AG09319 (cell line): ENCODE measurements at places on chromosomes 4 and X.

DNA sequence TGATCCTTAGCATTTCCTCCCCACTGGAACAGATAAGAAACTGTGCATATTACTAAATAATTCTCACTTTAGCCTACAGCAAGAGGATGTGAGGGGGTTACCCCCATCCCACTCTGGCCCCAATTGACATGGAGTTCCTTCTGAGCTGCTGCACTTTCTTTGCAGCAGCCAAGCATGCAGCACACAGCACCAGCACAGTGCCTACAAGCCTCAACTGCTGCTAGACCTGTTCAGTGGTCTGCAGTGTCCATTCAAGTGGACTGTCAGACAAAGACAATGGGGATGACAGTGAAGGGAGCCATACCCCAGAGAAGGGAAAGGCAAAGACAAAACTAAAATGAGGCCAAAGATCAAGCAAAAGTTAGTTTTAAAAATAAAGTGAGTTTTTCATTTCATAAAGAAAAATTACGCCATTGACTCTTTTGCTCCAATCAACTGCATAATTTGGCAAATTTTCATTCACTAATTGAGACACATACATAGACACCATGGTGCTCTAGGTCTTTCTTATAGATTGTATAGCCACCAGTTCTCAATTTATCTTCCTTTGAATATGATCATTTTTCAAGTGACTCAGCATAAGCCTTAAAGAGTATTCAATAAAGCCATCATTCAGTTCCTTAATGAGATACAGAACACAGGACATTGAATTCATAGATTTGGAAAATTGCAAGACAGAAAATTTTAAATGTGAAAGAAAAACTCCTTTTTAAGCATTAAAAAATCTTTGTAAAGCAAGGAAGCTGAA, 410.6 kb downstream of the HNRNPD start:
- DNase-seq = no peak

- no peak for DNase-seq
Measured at GRCh38 chr4:152166567-152166966, 369.3 kb downstream of the FBXW7 start.

DNA sequence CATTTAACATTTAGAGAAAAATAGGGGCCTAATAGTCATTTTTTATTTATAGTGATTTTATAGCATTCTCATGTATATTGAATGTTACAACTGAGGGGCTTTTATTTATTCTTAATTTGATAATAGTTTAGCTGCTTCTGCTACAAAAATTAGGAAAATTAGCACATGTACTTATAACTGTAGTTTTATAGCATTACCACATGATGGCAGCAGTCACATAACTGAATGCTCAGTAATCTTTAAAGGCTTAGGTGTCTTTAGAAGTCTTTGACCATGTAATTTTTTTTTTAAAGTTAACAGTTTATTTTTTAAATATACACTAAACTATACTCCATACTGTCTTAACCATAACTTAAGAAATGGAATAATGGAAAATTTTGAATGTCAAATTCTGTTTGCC, 136.6 kb downstream of the STAG2 start:
- DNase-seq = peak; percentile 3

DNA sequence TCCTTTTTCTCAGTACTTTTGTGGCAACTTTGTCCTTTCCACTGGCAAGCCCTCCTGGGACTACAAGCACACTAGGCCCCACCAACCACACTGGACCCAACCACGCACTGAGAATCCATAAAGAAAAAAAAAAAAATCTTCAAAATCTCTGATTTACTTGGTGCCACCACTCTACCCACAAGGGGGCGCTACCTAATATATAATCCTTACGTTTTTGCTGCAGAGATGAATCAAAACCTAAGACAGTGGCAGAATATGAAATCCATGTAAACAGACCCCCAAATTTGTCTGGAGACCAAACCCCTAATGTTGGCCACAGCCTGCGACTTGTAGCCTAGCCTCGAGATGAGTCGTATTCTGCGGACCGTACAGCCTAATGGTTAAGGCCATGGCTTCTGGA, 63.5 kb upstream of the ARHGAP36 start:
- no peak for DNase-seq

GRCh38 chr4:20176881-20177280, 74.8 kb upstream of the SLIT2 start:
- no peak for DNase-seq

- DNase-seq = peak; percentile 65
Measured at GRCh38 chr4:98929341-98930267, 671 bp upstream of the EIF4E start.

- peak; percentile 19 for DNase-seq
Measured at GRCh38 chrX:118552121-118552900, 56.7 kb downstream of the DOCK11 start.
